Hepatocyte (in vitro differentiated cells): ENCODE measurements at places on chromosomes 12 and 14. TPM values are rescaled to one million over a fixed set of nuclear protein-coding genes. Genes with fewer than 3 reads are reported as not detected.

The ANKRD33 gene
- total RNA-seq: not detected in 2 replicates

The RTL1 gene
- total RNA-seq: 1.5 and 2.6 TPM in 2 replicates

The NANOG gene
- 1.9 and 2.1 TPM in 2 replicates for total RNA-seq

The SLC11A2 gene
- total RNA-seq: 62.5 and 63.8 TPM in 2 replicates

The ACSM4 gene
- not detected in 2 replicates for total RNA-seq

The GALNT8 gene
- 1.8 and 2.5 TPM in 2 replicates for total RNA-seq

The KRT3 gene
- not detected in 2 replicates for total RNA-seq

The CARMIL3 gene
- 0.37 and 0.40 TPM in 2 replicates for total RNA-seq

The OXA1L gene
- total RNA-seq: 88.1 and 107 TPM in 2 replicates

The TSHR gene
- 0.08 TPM in 1 of 2 replicates, not detected in the other for total RNA-seq

The PXMP2 gene
- 61.8 and 67.3 TPM in 2 replicates for total RNA-seq

The ANO4 gene
- 2.3 and 2.6 TPM in 2 replicates for total RNA-seq

The CPSF2 gene
- total RNA-seq: 39.6 and 47.6 TPM in 2 replicates

The NEUROD4 gene
- not detected in 2 replicates for total RNA-seq

The VPS33A gene
- total RNA-seq: 35.2 and 40.5 TPM in 2 replicates

The ING4 gene
- total RNA-seq: 35.7 and 39.7 TPM in 2 replicates

The HOTAIR gene
- 0.32 and 0.90 TPM in 2 replicates for total RNA-seq

The IL22 gene
- not detected in 2 replicates for total RNA-seq

The PLEKHG7 gene
- 0.16 and 0.17 TPM in 2 replicates for total RNA-seq

The BDKRB1 gene
- 11.9 and 15.3 TPM in 2 replicates for total RNA-seq

The SERPINA3 gene
- 402 and 457 TPM in 2 replicates for total RNA-seq
